ENCODE measurements at places on chromosomes 11 and 22. TPM values are rescaled to one million over a fixed set of nuclear protein-coding genes. Genes with fewer than 3 reads are reported as not detected.

DNA sequence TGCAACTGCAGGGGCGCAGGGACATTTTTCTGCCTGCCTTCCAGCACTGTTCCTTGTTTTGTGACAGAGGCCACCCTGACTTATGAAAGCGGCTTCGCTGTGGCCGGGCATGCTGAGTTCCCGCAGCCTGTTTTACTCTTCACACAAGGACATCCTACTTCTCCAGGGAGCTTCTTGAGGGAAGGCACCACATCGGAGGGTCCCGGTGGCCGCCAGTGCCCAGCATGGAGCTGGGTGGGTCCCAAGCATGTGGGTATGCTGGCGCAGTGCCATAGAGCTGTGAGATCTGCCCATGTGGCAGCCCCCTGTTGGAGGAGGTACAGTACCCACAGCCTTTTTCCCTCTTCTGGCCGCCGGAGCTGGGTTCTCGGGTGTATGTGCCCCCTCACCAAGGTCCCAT is 136.1 kb downstream of the GRIK4 start:
- no peak for DNase-seq

DNA sequence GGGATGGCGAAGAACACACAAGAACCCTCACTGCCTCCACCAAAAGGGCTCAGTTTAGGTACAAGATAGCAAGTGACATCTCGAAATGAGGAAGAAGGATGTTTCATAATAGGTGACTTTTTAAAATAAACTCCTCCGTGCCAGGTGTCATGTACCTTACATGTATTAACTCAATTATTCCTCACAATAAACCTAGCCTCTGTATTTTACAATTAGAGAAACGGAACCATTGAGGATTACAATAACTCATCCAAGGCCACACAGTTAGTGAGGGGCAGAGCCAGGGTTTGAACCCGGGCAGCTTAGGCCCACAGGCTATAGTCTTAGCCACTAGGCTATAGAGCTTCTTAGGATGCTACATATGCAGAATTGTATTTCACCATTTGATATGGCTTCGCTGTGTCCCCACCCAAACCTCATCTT is 965 bp upstream of the PAMR1 start:
- no peak for DNase-seq

DNA sequence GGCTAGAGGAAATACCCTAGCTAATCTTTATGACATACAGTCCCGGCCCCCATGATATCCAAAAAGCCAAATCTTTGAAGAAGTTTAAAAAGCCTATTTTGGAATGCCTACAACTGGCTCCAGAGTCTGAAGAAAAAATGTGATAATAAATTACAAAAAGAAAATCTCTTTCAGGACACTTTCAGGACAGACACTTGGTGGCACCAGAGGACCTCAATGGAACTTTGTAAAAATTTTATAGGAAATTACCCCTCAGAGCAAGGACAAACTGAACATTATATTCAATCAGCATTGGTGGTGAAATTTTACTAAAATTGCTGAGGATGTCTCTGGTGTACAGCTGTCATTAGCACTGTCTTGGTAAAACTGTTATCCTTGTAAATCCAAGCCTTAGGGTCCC is 81.0 kb downstream of the CCDC73 start:
- DNase-seq, result no peak

DNA sequence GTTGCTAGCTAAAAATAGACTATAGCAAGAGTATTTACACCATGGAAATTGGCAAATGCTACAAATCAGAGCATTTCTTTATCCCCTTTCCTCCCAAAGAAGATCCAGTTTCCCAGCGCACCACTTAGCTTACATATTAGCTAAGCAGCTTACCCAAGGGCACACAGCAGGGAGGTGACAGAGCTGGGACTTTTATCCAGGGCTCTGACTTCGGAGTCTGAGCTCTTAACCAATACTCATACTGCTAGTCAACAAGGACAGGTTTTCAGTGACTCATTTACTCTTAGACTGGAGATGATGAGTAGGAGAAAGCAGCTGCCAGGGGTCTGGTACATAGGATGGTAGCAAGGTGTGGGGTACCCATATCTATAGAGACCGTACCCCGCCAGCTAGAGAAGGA is 38.4 kb downstream of the NAV2 start:
- DNase-seq, result no peak

B3GAT3 gene
- 9.7 TPM for total RNA-seq

DNA sequence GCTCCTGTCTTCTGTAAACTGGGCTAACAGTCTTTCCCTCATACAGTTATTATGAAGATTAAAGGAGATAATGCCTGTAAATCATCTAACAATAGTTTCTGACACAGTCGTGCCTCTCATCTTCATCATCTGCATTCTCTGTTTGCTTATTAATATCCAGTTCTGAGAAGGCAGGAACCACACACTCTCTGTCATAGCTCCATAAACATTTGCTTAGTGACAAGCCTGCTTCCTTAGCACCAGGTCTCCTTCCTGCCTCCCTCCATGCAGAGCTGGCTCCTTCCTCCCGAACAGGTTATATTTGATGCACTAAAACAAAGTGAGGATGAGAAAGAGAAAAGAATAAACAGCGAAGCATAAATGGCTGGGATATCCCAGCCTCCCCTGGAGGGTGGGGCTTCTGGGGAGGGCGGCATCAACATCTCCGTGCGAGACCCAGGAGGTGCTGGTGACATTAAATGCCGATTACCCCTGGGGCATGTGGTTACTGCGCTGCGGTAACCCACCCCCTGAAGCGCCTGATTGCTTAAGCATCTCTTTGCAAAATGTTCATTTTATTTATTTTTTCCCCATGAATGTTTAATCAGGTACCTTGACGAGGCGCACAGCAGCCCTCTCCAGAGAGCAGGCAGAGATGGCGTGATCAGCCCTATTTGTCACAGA is 404.9 kb downstream of the NXPE2 start:
- no peak for DNase-seq

GRCh38 chr11:47314992-47315391 is 37.5 kb downstream of the MYBPC3 start:
- no peak for DNase-seq

- DNase-seq, result no peak
These were observed 42.7 kb downstream of the BCR start for GRCh38 chr22:23222793-23223568.

APOC3 gene
- not detected for total RNA-seq

DNA sequence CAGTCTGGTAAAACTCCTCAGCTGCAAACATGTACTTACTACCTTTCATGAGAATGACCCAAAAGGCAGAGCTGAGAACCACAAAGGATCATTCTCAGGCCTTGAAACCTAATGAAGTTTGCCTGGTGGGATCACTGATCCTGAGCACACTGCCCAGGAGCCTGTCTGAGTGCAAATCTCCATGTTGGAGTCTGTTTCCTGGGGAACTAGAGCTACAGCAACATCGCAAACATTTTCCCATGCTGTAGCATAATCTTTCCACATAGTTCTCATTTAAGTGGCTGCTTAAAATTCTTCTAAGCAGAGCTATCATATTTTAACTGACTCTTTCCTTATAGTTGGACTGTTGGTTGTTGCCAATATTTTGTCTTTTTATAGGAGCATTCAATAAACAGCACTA is 58.5 kb downstream of the GUCY1A2 start:
- no peak for DNase-seq

DNA sequence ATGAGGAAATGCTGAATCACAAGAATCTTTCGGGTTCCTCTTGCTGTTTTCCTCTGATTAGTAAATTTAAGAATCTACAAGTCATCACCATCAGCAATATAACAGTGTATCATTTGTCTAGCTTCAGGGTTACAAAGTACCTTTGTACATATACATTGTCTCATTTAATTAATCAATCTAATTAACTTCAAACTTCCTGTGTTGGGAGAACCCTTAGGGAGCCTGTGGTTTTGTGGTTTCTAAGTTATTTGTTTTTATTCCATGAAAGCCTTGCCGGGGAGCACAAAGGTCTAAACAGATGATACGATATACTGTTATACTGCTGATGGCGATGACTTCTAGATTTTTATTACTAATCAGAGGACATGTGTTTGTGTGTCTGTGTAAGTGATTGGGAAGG is 41.0 kb downstream of the TIMP3 start:
- DNase-seq, result no peak

MLC1 gene
- total RNA-seq, result 2.4 TPM

GRCh38 chr11:112620621-112621394 is 340.4 kb upstream of the NCAM1 start:
- no peak for DNase-seq

DNA sequence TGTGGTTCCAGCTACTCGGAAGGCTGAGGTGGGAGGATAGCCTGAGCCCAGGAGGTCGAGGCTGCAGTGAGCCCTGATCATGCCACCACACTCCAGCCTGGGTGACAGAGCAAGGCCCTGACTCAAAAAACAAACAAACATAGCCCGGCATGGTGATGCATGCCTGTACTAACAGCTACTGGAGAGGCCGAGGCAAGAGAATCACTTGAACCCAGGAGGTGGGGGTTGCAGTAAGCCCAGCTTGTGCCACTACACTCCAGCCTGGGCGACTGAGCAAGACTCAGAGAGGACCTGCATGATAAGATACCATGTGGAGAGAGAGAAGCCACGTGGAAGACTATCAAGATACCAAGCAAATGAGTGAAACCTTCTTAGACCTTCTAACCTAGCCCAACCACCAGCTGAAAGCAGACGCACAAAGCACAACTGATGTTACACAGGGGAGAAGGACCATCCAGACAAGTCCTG is 36.1 kb downstream of the AMBRA1 start:
- DNase-seq, result no peak

DNA sequence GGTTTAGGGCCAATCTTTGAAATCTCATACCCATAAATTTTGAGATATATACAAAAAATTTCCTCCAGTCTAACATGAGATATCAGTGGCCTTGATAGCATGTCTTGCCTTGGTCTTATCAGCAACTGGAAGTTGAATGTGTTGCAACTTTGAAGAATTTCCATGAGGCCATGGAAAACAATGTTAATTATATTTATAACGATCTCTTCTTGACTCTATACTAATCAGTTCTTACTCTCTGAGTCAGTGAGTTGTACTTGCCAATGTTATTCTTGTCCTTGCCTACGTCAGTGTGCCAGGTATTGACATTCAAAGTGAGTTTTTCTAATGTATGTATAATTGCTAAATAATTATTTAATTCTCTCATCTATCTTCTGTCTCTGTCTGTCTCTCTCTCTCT is 535.1 kb downstream of the KCNA4 start:
- DNase-seq, result no peak

OR5B3 gene
- total RNA-seq, result not detected

SPECC1L gene
- total RNA-seq, result 50.3 TPM

DNA sequence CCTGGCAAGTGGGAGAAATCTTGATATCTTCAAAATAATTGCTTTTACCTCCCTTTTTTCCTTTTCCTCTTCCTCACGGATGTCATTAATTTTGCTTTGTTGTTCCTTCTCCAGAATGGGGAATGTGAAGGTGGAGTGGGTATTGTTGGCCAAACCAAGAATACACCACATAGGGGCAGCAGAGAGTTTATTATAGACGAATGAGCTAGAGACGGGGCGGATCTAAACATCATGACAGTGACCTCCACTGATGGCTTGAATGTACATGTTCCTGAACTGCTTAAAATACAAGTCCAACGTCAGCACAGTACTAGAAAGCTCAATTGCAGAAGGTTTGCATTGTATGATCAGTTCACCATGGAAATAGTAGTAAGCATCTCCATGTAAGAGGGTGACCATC is 122.3 kb upstream of the SNX19 start:
- DNase-seq, result no peak
